ENCODE measurements at places on chromosomes 4 and X. TPM values are rescaled to one million over a fixed set of nuclear protein-coding genes. Genes with fewer than 3 reads are reported as not detected.

DNA sequence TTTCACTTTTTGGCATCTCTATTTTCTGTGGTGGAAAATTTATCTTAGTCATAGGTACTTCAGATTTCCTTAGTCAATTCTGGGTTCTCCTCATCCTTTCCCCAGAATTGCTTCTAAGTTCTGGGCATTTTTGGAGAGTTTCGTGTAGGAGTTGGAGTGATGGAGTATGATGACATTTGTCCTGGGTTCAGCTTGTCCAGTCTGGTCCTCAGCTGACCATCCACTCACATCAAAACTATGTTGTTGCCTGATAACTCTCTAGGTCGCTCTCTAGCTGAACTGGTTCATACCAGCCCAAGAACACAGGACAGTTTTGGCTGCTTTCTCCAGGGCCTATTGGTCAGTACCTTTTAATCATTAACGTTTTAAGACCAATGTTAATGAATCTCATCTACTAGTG, 13.2 kb downstream of the PTTG2 start:
- H3K4me1 ChIP-seq = peaks cover 29% of the 10 kb centered on the region
- H3K36me3 ChIP-seq = peaks cover 4% of the 10 kb centered on the region
- H3K27ac ChIP-seq = 0 out of 2 replicates have a peak overlapping the region, but pooled peaks have one; percentile 6
- no peak for DNase-seq
- no peak overlapping the region for H3K4me3 ChIP-seq
- H3K27me3 ChIP-seq = no peaks in the 10 kb centered on the region

DNA sequence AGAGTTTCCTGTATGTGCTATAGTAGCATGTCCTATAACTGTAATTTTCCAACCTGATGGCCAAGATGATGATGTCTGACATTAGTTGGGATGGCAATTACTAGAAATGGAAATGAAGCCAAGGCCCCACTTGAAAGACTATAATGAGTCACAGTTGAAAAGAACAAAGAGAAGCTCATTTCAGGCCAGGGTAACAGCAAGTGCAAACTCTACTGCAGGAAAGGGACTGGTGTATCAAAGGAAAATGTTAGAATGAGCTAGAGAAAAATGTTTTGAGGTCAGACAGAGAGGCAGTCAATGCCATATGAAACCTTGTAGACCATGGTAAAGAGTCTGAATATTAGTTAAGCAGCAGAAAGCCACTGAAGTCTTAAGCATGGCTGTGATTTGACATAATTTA, 146.2 kb upstream of the SH3RF1 start:
- no peak for DNase-seq
- H3K27me3 ChIP-seq = 0 out of 2 replicates have a peak, but pooled peaks cover 4% of the 10 kb centered on the region
- H3K4me3 ChIP-seq = no peak overlapping the region

- peaks cover 7% of the 10 kb centered on the region for H3K4me1 ChIP-seq
- peaks cover 16% of the 10 kb centered on the region for H3K27me3 ChIP-seq
- no peak overlapping the region for H3K4me3 ChIP-seq
- no peak overlapping the region for H3K27ac ChIP-seq
- no peak for DNase-seq
Observed at GRCh38 chr4:40305328-40306170, 29.6 kb upstream of the CHRNA9 start.

Gene CSN1S1
- not detected for total RNA-seq

DNA sequence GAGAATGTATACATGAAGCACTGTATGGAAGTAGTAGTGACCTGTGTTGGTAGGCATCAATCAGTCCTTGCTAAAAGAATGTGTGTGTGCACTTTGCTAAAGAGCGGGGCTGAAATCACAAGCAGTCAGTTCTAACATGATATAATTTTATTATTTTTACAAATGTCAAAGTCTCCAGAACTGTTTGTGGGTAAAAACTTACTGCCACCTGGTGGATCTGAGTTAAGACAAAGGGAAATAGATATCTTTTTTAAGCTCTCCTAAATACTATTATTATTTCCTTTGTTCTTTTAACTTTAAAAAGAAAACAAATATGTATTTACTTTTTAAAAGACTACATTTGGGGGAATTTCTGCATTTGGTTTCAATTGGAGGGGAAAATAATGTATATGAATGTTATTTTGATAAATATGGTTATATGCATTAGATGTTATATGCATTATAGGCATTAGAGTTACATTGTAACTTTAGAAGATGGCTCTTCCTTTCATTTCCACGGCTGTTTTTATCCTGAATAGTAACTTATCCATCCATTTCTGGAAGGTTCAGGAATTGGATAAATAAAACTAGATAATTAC, 7.8 kb upstream of the CLOCK start:
- no peak overlapping the region for H3K27ac ChIP-seq
- no peak overlapping the region for H3K4me3 ChIP-seq
- DNase-seq = peak; percentile 57
- peaks cover 30% of the 10 kb centered on the region for H3K4me1 ChIP-seq
- peaks cover 8% of the 10 kb centered on the region for H3K36me3 ChIP-seq
- H3K27me3 ChIP-seq = no peaks in the 10 kb centered on the region

Gene DHX15
- total RNA-seq = 96.6 TPM

DNA sequence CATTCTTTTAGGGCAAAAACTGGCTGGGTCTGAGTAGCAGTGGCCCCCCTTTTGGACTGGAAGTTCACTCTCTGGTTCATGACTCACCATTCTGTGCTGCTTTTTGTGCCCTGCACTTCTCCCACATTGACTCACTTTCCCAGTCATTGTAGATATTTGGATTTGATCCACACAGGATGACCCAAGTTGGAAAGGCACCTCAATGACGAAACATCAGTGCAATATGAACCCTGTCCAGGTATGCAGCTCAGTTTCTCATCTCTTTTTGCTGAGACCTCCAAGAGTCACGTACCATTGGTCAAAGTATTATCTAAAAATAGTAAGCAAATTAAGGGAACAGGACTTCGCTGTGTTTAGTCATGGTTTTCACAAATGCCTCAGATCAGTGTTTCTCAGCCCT, 92.7 kb downstream of the CBLL2 start:
- no peaks in the 10 kb centered on the region for H3K36me3 ChIP-seq
- H3K4me3 ChIP-seq = peak overlapping the region; percentile 22

- no peak overlapping the region for H3K4me3 ChIP-seq
- no peak for DNase-seq
- no peaks in the 10 kb centered on the region for H3K36me3 ChIP-seq
- no peak overlapping the region for H3K27ac ChIP-seq
Observed at GRCh38 chr4:154009191-154009590, 220.3 kb upstream of the SFRP2 start.

DNA sequence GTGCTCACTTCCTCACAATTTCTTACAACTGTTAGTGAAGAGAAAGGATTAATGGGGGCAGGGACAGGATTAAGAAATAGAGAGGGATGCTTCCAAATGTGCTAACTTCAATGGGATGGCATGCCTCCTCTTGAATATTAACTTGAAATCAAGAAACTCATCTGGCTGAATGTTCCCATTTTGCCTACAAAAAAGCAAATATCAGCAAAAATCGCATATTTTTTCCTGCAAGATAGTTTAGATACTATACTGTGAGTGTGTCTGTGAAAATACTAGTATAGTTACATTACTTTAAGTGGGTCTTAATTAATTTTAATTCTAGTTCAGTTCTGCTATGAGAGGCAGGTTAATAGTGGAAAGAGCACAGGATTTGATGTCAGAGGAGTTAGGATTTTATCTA, 4.9 kb downstream of the PAICS start:
- peaks cover 57% of the 10 kb centered on the region for H3K4me1 ChIP-seq
- no peak overlapping the region for H3K4me3 ChIP-seq
- H3K27me3 ChIP-seq = peaks cover 3% of the 10 kb centered on the region

Gene DMRTC1
- total RNA-seq = not detected

Gene TLR2
- not detected for total RNA-seq

Gene XAGE2
- not detected for total RNA-seq

- H3K36me3 ChIP-seq = no peaks in the 10 kb centered on the region
- no peak overlapping the region for H3K4me3 ChIP-seq
- H3K27ac ChIP-seq = no peak overlapping the region
- DNase-seq = no peak
Observed at GRCh38 chr4:166014411-166014810, 141.4 kb downstream of the TLL1 start.

- DNase-seq = no peak
- no peaks in the 10 kb centered on the region for H3K27me3 ChIP-seq
- H3K4me1 ChIP-seq = peaks cover 14% of the 10 kb centered on the region
Observed at GRCh38 chrX:130162094-130162735, 3.4 kb downstream of the AIFM1 start.

- no peaks in the 10 kb centered on the region for H3K36me3 ChIP-seq
- no peak overlapping the region for H3K4me3 ChIP-seq
- no peak overlapping the region for H3K27ac ChIP-seq
- no peaks in the 10 kb centered on the region for H3K4me1 ChIP-seq
Observed at GRCh38 chr4:176289561-176289960, 20.5 kb upstream of the ASB5 start.

- no peak for DNase-seq
- no peaks in the 10 kb centered on the region for H3K27me3 ChIP-seq
- H3K27ac ChIP-seq = no peak overlapping the region
- H3K36me3 ChIP-seq = no peaks in the 10 kb centered on the region
Observed at GRCh38 chr4:163673848-163674697, 179.6 kb downstream of the TMA16 start.

- H3K4me1 ChIP-seq = no peaks in the 10 kb centered on the region
- no peak overlapping the region for H3K4me3 ChIP-seq
- DNase-seq = no peak
- no peak overlapping the region for H3K27ac ChIP-seq
Observed at GRCh38 chrX:74788545-74789086, 136.6 kb downstream of the NEXMIF start.

Gene TAF7L
- 0.37 TPM for total RNA-seq

Gene GLOD5
- total RNA-seq = not detected

Gene UGT2A1
- not detected for total RNA-seq

Gene PARM1
- total RNA-seq = 0.13 TPM

Measured in HFFc6 (cell line).